ENCODE measurements at places on chromosomes 12 and 14.

- H3K27me3 ChIP-seq = no peaks in the 10 kb centered on the region
- ATAC-seq = no peak
- H3K4me1 ChIP-seq = peaks cover 8% of the 10 kb centered on the region
- no peak overlapping the region for H3K27ac ChIP-seq
Observed at GRCh38 chr12:23830210-23830609, 119.3 kb downstream of the SOX5 start.

DNA sequence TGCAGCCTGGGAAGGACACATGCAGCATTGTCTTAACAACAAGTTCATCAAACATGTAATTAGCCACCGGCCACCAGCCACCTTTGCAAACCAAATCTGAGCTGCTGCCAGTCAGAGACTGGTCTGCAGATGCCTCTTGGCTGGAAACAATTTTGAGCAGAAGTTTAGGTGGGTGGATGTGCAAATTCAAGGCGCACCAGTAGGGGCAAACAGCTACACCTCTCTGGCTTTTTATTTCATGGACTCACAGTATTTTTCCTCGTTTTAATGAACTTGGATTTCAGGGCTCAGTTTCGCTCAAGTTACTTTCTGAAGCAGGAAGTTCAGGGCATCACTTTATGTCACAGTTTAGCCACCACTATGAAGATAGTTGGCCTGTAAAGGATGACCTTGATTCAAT is 94.3 kb downstream of the OTX2 start:
- no peak overlapping the region for H3K4me3 ChIP-seq
- no peak for ATAC-seq
- no peaks in the 10 kb centered on the region for H3K4me1 ChIP-seq
- no peak overlapping the region for H3K27ac ChIP-seq
- no peaks in the 10 kb centered on the region for H3K36me3 ChIP-seq

- no peaks in the 10 kb centered on the region for H3K27me3 ChIP-seq
- peaks cover 45% of the 10 kb centered on the region for H3K36me3 ChIP-seq
- peak overlapping the region; percentile 79 for H3K27ac ChIP-seq
- H3K4me3 ChIP-seq = no peak overlapping the region
Observed at GRCh38 chr12:104467346-104467837, 10.6 kb downstream of the CHST11 start.

GRCh38 chr14:69910871-69911270 is 31.7 kb downstream of the SMOC1 start:
- ATAC-seq = no peak
- no peak overlapping the region for H3K27ac ChIP-seq
- H3K36me3 ChIP-seq = no peaks in the 10 kb centered on the region
- peaks cover 11% of the 10 kb centered on the region for H3K27me3 ChIP-seq
- H3K4me1 ChIP-seq = no peaks in the 10 kb centered on the region
- no peak overlapping the region for H3K4me3 ChIP-seq

GRCh38 chr12:47078733-47079467 is 521 bp upstream of the PCED1B start:
- peak; percentile 54 for ATAC-seq
- peak overlapping the region; percentile 98 for H3K4me3 ChIP-seq
- peak overlapping the region; percentile 92 for H3K27ac ChIP-seq
- no peaks in the 10 kb centered on the region for H3K27me3 ChIP-seq
- H3K36me3 ChIP-seq = peaks cover 11% of the 10 kb centered on the region
- H3K4me1 ChIP-seq = peaks cover 45% of the 10 kb centered on the region

- H3K4me3 ChIP-seq = no peak overlapping the region
- no peak overlapping the region for H3K27ac ChIP-seq
- no peak for ATAC-seq
- peaks cover 16% of the 10 kb centered on the region for H3K27me3 ChIP-seq
- no peaks in the 10 kb centered on the region for H3K36me3 ChIP-seq
Observed at GRCh38 chr12:22318108-22318737, 16.3 kb downstream of the ST8SIA1 start.
